ENCODE measurements at places on chromosomes 11 and 22.
A peak's percentile ranks its signal among the peaks of the same experiment; 100 is the strongest.

GRCh38 chr11:86919557-86920210 is 35.5 kb downstream of the FZD4 start:
- DNase-seq, result no peak

DNA sequence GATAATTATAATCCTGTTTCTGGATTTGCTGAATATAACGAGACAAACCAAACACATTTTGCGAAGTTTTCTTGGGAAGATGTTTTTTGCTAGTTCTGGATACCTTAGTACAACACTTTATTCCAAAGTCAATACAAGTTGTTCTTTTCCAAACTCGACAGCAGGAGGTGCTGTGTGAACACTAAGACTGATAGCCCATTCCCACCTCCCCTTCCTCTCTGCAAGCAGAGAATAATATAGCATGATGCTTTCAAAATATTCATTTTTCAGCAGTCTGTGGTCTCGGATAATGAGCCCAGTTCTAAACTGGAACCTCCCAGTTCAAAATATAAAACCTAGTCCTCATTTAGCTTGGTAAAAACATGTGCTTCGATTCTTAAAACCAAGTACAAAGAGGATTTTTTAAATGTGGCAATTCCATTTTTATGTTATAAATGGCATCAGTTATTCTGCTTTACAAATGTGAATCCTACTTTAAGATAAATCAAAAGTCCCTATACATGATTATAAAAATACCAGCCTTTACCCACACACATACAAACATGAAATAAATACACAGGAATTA is 129.1 kb downstream of the DCDC1 start:
- DNase-seq, result no peak

- DNase-seq, result no peak
These were observed 4274.9 kb upstream of the OR11H1 start for GRCh38 chr22:11253000-11253511.

DNA sequence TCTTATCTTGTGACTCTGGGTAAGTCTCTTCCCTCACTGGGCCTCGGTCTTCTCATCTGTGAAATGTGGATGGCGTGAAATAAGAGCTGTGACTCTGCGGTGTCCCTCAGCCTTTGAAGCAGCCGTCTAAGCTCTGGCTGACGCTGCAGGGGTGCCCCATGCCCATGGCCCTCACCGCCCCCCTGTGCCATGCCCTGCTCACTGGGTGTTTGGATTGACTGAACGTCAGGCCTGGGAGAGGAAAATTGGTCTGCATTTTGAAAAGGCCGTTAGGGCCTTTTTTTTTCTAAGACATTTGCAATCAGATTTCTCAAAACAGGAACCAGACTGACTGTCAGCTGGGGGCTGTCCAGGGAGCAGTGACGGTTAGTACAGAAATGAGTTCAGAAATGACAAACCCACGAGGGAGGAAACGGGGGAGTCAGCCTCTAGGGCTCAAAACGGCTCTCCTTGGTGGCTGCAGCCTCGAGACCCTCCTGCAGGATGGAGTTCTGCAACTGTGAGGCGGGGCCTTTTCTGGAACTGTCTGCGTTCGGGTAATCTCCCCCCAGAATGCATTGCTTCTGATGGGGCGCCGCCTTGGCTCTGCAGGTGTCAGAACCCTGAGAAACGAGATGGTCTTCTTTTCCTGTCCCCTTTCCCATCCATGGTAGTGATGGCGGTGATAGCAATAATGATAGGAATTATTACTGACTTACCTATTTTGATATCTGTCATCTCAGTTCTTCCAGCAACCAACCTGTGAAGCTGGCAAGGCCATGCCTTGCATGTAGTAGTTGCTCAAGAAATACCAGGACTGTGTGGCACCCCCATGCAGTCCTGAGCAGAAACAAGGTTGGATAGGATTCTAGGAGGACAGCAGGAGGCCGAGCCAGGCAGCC is 2.0 kb downstream of the GRK2 start:
- peak; percentile 47 for DNase-seq

DNA sequence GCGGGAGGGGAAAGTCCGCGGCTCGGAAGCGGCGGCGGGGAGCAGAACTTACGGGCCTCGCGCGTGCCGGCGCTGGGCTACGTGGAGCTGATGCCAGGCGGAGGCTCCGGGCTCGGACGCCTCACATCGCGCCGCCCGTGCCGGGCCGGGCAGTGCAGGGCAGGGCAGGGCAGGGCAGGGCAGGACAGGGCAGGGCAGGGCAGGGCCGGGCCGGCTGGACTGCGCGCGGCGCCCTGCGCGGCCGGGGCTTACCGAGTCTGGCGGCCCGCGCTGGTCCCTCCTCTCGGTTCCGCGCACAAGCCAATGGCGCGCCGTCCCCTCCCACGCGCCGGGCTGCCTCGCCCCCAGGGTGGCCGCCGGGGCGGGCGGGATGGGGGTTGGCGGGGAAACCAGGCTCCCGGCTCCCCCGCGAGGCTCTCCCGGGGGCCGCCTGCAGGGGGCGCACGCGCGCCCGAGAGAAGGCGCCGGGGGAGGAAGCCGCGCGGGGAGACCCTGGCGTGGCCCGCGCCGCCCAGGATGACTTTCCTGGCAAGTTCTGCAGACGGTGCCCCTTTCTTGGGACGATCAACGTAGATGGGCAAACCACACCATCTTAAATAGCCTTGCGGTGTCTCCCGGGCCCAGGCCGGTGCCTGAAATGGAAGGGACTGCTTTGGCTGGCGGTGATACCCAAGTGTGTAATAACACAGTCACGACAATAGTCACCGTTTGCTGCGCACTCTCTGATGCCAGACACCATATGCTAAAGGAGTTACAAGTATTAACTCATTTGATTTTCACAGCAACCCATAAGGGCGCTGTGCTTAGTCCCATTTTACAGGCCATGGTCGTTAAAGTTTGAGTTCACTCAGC is at the start of gene TP53I11:
TP53I11 (minus strand) TSS at position 259 of the 852 bp plus-strand sequence. CDS start 12,548 bp downstream, outside the sequence.
- DNase-seq, result peak; percentile 11

- no peak for DNase-seq
These were observed 12.3 kb upstream of the TSKU start for GRCh38 chr11:76770642-76771445.

- DNase-seq, result no peak
These were observed 25.0 kb downstream of the SWAP70 start for GRCh38 chr11:9688716-9689511.

GRCh38 chr11:88332851-88333250 is 4.7 kb downstream of the CTSC start:
- no peak for DNase-seq

DNA sequence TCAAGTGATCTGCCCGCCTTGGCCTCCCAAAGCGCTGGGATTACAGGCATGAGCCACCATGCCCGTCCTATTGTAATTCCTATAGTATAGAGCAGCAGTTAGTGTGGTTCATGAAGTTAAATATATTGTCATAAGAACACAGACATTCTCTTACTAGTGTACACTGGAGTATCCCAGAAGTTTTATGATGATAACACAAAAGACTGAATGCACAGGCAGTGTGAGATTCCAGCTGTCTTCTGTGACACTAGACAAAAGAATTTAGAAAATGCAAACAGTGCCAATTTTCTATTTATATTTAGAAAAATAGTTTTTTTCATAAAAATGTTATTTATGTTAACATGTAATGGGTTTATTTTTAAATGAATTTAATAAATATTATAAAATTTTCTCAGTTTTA is 39.4 kb upstream of the RBX1 start:
- DNase-seq, result no peak

- DNase-seq, result no peak
These were observed 7.6 kb upstream of the SERPINH1 start for GRCh38 chr11:75554258-75555022.

GRCh38 chr22:50628543-50629134 is 687 bp upstream of the ARSA start:
- DNase-seq, result no peak

DNA sequence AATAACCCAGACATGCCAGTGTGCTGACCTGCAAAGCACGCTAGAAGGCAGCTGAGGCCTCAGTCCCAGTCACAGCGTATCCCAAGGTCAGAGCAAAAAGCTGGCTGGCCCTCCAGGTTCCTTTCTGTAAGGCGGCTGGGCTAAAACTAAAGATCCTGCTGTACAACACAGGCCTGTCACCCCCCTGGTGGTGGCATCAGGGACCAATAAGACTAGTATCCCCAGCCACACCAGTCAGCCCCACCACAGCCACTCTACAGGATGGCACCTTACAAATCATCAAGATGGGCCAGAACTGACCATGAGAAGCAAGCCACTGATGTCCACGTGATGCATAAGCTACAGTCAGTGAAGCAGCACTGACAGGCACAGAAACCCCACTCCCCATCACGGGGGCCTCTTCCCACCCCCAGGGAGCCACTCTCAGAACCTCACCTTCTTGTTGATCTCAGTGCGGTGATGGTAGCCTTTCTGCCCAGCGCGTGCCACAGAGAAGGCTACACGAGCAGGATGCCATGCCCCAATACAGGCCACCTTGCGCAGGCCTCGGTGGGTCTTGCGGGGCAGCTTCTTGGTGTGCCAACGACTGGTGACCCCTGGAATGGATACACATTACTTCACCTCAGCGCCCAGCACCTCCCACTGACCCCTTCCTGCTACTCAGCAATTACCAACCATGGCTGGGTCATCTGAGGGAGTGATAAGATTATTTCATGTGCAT is 5.0 kb downstream of the RPL3 start:
- DNase-seq, result no peak

DNA sequence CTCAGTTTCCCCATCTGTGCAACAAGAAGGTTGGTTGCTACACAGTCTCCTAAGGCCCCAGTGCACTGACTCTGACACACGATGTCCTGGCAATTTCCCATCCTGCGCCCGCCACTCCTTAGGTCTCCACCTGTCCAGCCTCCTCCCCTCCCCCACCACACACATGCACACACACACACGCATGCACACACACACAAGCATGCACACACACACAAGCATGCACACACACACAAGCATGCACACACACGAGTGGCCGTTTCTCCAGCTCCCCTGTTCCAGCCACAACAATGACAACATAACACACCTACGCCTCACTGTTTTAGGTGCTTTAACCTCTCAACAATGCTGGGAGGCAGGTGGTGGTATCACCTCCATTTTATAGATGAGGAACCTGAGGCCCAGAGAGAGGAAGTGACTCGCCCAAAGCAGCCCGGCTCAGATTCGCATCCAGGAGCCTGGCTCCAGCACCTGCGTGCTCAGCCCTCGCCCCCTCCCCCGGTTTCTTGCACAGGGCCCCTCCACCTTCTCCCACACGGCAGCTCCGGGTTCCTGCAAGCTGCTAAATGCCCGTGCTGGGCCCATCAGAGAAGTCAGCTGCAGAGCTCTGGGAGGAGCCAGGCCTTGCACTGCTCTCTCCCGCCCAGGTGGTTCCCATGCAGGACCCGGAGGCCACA is 13.0 kb downstream of the CYTH4 start:
- no peak for DNase-seq

GRCh38 chr11:6390718-6391469 is 620 bp downstream of the SMPD1 start:
- DNase-seq, result no peak

DNA sequence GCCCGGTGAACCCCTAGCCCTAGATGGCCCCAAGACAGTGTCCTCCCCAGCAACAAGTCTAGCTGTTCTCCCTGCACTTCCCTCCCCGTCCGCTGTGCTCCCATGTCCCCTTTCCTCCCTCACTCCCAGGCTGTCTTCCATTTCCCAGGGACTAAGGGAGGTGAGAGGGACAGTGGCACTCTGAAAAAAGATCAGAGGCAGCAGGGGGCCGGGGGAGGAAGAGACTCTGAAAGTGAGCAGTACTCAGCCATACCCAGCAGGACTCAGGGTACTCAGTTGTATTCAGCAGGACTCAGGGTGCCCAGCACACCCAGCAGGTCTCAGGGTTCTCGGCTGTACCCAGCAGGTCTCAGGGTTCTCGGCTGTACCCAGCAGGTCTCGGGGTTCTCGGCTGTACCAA is 48.4 kb upstream of the THY1 start:
- no peak for DNase-seq

- no peak for DNase-seq
These were observed 90.1 kb downstream of the ETS1 start for GRCh38 chr11:128497061-128497775.

DNA sequence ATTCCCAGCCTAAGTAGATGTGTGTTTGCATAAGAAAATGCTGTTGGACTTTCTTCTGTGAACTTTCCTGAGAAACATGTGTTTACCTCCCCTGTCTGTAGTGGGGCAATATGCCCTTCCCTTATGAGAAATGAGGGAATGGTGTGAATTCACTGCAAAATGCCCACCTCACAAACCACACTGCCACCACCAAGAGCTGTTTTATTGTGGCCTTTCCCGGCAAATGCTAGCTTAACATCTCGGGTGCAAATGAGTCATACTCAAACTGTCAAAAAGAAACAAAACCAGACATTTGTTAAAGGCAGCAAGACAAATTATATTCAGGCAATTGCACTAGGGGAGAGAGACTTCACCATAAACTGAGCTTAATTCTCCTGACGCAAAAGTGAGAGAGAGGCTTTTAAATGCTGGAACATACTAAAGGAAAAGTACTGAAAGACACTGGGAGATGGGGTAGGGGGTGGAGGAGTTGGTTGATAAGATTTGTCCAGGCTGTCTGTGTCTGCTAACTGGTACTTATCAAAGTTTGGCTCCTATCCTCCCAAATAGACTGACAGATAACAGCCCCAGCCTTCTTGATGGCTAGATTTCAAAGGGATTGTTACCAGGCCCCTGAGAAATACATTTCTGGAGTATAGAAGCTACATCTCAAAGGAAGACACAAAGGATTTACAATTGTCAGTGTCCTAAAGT is 70.9 kb upstream of the OR5AK2 start:
- DNase-seq, result no peak

DNA sequence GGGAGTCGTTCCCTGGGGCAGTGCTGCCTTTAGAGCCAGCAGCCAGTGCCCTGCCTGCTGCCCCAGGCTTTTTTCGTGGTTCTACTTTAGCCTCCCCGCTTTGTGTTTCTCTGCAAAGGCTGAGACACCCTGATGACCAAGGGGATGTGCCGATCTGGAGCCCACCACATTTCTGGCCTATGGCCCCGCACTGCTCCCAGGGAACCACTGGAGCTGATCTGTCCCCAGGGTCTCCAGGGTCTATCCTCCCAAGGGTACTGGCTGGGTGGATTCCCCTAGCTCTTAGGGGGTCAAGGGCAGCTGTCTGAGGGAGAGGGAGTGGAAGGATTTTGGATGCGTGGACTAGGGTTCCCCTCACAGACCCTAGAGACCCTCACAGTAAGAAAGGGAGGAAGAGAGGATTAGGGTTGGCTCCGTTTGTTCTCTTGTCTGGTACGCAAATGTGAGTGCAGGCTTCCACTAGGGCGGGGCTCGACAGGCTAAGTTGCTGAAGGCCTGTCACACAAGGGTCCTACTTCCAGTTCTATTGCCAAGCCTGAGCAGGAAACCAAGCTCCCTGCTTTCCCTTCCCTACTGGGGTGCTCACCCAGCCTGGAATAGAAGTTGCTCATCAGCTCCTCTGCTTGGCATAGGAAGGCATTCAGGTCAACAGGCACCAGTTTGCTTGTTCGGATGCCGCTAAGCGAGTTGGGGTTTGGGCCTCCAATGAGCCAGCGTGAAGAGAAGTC is 19.3 kb downstream of the TREH start:
- DNase-seq, result no peak

GRCh38 chr11:65981101-65981740 is 19.7 kb downstream of the SART1 start:
- no peak for DNase-seq

DNA sequence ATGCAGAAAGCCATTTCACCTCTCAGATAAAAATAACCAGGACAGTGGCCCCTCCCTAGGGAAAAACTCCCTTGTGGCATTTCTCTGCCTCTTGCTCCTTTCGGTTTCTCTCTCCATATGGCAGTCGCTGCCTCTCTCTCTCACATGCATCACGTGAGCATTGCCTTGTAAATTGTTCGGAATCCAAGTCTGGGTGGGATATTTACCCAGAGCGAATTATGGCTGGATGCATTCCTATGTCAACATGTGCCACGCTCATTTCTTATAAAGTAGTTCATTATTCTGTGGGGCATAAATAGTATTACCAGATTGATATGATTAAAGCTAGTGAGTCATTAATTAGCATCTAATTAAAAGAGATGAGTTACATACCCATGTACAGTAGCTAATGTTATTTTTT is 392.9 kb downstream of the INSC start:
- DNase-seq, result no peak
